Stimulated activated CD8-positive, alpha-beta memory T cell treated with anti-CD3 and anti-CD28 coated beads, Interleukin-2, amount 100 ng/mL, for 48 hours (primary cell): ENCODE measurements at places on chromosomes 1 and 21.

DNA sequence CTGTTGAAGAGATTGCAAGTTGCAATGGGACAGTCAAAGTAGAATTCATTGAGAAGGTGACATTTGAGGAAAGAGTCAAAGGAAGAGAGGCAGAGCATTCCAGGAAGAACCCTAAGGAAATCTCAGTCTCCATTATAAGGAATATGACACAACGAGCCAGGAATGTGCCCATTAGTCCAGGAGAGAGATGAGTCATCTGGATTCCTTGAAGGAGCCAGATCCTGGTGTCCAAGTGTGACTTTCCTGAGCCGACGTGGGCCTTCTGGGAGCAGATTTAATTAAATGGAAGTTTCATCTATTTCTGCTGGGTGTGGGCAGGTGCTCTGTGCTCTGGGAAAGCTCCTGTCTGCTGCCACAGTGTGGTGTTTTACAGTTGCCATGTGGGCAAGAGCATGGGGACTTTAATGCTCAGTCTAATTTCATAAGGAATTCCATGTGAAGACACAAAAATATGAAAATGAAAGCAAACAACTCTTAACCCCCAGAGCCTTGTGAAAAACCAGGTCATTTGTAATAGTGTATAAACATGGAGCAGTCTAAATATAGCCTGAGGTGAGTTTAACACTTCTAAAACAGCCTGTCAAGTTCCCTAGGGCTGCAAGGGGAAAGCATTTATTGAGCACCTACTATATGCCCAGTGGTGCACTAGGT lies 111.4 kb upstream of the ARTN start:
- DNase-seq, result no peak

GRCh38 chr1:197469620-197470210 lies 201.7 kb downstream of the CRB1 start:
- no peak for DNase-seq

GRCh38 chr1:186967656-186968394 lies 139.1 kb downstream of the PLA2G4A start:
- DNase-seq, result no peak

DNA sequence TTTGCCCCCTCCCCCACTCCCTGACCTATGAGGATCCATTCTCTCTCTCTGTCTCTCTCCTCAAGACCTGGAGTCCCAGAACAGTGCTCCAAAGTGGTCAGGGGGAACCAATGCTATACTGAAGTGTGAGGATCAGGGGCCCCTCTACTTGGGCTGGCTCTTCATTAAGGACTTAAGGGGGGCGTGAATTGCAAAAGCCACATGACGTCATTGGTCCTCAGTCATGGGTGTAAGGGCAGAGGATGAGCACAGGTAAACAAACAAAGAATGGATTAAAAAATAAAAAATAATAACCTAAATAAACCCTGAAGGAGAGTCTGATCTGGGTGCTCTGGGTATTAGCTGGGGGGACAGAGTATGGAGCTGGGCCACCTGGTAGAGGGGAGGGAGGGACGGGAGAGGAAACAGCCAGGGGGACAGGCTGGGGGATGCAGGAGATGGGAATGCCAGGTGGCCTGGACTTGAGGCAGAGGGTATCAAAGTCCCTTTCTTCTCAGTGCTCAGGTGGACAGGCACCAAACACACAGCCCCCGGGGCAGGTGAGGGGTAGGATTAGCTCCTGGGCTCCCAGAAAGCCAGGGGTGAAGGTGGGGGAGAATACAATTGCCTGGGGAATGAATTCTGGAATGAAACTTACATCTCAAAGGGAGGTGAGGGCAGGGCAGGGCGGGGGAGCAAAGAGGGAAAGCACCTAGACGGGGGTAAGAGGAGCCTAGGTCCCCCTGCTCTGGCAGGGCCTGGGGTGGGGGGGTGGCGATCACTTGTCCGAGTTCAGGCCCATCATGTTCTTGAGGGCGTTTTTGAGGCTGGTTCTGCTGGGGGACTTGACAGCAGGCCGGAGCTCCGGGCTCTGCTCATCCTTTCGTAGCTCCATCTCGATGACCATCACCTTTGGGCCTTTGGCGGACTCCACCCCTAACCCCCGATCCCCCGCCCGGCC lies 4.6 kb downstream of the MPZ start:
- DNase-seq, result no peak

DNA sequence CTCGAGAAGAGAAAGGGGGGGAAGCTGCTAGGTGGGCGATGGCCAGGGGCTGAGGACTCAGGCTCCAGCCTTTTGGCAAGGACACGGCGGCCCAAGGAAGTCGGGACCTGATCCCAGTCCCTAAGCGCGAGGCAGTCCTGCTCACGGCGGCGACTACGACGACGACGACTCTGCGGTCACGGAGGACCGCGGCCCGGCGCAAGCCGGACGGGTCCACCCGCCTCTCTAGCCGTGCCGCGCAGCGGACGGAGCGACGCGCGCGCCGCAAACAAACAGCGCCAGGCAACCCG lies 401 bp downstream of the WNT9A start:
- no peak for DNase-seq

DNA sequence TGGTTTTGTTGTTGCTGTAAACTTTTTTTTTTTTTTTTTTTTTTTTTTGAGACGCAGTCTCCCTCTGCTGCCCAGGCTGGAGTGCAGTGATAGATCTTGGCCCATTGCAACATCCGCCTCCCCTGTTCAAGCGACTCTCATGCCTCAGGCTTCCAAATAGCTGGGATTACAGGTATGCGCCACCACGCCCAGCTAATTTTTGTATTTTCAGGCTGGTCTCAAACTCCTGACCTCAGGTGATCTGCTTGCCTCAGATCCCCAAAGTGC lies 78.9 kb upstream of the SLC45A1 start:
- no peak for DNase-seq

- DNase-seq, result peak; percentile 76
These were observed 12.7 kb downstream of the EFNA3 start for GRCh38 chr1:155091071-155092051.

DNA sequence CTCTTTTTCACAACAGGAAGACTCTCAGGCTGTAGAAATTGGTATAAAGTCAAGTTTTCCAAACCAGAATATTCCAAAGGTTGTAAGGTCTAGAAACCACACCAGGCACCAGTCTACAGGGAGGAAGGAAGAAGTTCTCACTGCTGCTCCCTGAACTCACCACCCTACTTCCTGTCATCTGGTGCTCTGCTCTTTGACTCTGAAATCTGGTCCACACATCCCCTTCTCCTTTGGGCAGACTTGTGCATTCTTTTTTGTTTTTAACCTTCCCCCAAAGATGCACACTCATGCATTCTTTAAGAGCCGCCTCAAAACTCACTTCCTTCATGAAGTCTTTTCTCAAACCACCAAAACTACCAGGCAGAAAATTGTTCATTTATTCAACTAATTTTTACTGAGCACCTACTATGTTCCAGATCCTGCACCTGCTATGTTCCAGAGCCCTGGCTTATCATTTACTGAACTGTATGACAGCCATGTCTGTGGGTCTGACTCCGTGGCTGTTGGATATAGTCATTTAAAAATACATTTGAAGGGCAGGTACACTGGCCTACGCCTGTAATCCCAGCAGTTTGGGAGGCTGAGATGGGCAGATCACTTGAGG lies 30.1 kb upstream of the EPS15 start:
- DNase-seq, result no peak

DNA sequence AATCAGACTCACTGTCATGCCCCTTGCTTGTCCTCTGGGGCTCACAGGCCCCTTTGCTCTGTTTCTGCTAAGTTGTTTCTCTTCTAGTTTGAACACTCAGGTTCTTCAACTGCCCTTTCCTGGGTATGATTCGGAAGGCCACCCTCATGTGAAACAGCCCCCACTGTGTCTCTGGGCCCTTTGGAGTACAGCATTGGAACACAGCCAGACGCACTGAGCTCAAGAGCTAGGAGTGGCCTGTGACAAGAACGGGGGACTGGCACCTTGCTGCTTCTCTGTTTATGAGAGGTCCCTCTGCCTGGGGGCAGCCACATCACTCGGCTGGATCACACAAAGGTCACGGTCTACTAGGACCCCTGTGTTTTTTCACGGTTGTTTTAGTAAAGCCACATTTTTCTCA lies 114.4 kb upstream of the ZC3H12A start:
- DNase-seq, result no peak

DNA sequence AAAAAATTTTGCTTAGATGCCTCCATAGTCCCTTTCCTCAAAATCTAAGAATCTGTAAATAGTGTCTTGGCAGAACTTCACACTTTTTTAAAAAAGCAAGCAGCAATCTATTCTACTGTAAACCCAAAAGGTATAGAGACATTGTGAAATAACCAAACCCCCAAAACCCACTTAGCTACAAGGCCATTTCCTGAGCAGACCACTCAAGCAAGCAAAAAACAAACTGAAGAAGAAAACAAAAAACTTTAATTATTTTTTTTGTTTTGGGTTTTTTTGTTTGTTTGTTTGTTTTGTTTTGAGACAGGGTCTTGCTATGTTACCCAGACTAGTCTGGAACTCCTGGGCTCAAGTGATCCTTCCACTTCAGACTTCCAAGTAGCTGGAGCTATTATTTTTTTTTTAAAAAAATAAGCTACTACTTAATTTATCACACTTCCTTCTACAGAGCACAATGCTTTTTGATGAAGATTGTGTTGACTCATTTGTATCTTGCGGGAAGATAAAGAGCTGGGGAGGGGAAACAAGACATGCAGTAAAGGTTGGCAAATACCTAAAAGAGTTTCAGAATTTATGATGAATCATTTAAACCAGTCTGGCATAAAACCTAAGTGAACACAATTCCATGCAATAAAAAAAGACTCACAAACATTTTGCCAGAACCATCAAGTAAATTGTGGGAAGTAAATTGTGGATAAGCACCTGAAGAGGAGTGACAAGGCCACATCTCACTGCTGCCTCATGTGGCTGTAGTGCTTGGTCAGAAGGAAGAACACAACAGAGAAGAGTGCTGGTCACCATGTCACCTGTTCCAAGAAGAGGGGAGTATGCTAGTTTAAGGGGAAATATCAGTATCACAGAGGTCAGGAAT lies 2.7 kb upstream of the PTPN22 start:
- DNase-seq, result no peak

DNA sequence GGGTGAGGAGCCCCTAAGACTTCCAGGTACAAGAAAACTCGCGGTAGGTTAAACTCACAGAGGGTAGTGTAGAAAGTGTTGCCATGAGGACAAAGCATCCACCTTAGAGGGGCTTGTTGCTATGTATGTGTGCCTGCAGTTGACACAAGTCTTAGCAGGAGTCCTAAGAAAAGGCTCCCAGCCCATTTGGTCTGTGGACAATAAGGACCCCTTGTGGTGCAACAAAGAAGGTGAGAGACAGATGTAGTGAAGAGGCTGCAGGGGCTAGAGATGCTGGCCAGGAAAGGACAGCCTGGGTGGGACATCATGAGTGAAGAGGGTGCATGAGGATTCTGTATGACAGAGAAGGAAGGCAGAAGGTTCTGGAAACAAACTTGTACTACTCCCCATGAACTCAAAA lies 36.3 kb upstream of the IL10 start:
- no peak for DNase-seq

DNA sequence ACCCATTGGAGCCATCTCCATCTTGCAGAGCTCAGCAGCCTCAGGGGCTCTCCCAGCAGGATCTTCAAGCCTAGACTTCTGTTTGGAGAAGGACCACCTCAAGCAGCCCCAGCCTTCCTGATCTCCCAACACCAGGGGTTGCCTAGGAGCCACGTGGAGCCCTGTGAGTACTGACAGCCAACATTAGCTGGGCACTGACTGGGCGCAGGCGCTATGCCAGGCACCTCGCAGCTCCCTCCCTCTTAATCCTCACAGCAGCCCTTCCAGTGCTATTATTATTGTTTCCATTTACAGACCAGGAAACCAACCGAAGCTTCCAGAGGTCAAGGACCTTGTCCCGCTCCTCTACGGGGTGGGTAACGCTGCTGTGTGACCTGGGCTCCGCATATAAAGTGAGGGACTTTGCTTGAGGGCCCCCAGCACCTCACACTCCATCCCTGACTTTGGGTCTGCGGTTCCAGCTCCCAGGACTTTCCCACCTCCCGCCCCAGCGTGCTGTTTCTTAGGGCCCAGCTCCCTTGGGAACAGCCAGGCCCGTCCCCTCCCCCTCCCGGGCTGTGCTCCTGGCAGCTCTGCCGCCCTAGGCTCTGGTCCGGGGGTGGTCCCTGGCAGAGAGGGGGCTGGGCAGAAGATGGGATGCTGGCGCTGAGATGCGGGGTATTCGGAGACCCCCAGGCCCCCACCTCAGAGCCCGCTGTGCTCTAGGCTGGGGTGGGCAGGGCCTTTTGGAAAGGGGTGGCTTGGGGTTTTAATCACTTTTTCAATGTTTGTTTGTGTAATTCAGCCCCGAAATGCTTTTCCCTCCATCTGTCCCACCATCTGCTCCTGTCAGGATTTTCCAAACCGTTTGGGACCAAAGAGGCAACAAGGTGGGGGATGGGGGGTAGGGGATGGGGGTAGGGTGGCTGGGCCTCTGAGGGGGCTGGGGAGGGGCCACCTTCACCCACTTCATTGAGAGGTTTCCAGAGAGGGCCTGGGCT lies 4.1 kb upstream of the HPCA start:
- no peak for DNase-seq

DNA sequence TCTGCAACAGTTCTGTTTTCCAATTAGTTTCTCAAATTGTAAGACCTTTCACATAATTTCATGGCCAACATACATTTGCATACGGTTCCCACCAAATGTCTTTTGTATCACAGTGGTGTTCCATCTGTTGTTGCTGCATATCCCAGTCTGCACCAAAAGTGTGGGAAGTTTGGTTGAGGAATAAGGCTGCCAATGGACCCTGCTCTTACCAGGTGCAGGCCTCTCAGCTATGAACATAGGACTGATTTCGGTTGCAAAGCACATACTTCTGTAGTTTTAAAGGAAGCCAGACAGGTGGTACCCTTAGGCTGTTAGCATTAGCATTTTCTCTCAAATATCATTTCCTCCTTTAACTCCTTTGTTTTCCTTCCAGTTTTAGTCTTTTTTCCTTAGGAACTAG lies 33.8 kb downstream of the ADGRL4 start:
- DNase-seq, result no peak

- DNase-seq, result no peak
These were observed 47.8 kb downstream of the PIK3CD start for GRCh38 chr1:9699361-9699760.

DNA sequence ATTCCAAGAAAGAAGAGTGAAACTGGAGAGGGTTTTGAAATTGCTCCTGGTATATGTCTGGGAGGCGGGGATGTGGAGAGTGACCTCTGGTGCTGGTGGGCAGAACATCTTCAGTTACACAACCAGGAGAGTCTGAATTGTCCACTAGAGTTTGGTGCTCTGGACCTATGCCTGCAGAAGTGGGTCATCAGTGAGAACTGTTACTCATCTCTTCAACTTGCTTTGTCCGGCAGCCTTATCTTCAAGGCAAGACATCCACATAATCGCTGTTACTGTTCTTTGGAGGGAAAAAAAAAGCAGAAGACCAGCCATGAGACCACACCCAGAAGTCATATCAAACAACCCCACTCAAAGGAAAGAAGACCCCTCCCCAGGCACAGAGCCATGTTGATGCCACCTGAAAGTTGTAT lies 14.9 kb downstream of the SH2D1B start:
- DNase-seq, result no peak

GRCh38 chr1:29450591-29450990 lies 214.3 kb downstream of the PTPRU start:
- DNase-seq, result no peak

DNA sequence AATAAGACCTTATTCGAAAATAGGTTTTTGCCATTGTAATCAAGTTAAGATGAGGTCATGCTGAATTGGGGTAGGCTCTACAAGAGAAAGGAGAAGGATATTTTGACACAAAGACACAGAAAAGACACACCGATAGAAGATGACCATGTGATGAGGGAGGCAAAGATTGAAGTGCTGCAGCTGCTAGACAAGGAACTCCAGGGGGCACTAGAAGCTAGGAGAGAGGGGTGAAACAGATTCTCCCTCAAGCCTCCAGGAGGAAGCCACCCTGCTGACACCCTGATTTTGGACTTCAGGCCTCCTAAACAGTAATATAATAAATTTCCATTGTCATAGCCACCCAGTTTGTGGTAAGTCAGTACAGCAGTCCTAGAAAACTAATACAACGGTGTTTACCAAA lies 506.8 kb upstream of the CAMK1G start:
- DNase-seq, result no peak
